Right ventricle myocardium superior (tissue), 1 donor: ENCODE measurements at places on chromosomes 7 and 10. TPM values are rescaled to one million over a fixed set of nuclear protein-coding genes. Genes with fewer than 3 reads are reported as not detected.

The DKK1 gene
- total RNA-seq: not detected

DNA sequence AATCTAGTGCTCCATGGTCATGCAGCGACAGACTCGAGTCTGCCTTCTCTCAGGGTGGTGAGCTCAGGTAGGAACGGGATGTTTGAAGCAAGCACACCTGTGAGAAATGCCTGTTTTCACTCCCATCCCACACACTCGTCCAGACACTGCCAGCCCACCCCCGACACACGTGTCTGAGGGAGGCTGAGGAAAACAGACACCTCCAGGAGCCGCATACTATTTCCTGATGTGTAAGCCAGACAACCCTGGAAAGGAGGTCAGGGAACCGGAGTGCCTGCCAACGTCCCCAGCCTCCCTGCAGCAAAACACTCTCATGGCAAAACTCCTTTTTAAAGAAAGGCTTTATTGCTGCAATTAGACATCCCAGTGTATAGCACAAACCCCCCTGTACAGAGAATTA lies 80.2 kb downstream of the ALOX5 start:
- no peak for DNase-seq

GRCh38 chr10:75723319-75723980 lies 292.0 kb downstream of the LRMDA start:
- DNase-seq: no peak

- no peak for DNase-seq
These were observed 1.3 kb downstream of the TRPV6 start for GRCh38 chr7:142884286-142884640.

The SMKR1 gene
- total RNA-seq: not detected

DNA sequence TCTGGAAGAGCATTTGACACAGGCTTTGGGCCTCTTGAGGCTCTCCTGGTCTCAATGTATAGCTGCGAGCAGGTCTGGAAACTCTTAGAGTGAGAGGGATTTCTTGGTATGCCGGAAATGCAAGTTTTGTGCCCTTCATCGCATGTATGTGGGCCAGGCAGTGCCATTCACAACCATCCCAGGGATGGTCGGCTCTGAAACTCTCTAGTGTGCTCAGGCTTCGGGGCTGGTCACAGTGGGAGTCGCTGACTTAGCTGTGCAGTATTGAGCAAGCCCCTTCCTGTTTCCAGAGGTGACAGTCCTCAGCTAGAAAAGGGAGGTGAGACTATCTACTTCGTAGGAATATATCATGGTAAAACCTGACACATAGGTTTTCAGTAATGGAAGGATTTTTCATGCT lies 2.0 kb upstream of the AOAH start:
- DNase-seq: no peak

GRCh38 chr7:36266683-36267082 lies 113.6 kb downstream of the EEPD1 start:
- no peak for DNase-seq

GRCh38 chr10:105010411-105011121 lies 369.5 kb downstream of the SORCS3 start:
- no peak for DNase-seq

DNA sequence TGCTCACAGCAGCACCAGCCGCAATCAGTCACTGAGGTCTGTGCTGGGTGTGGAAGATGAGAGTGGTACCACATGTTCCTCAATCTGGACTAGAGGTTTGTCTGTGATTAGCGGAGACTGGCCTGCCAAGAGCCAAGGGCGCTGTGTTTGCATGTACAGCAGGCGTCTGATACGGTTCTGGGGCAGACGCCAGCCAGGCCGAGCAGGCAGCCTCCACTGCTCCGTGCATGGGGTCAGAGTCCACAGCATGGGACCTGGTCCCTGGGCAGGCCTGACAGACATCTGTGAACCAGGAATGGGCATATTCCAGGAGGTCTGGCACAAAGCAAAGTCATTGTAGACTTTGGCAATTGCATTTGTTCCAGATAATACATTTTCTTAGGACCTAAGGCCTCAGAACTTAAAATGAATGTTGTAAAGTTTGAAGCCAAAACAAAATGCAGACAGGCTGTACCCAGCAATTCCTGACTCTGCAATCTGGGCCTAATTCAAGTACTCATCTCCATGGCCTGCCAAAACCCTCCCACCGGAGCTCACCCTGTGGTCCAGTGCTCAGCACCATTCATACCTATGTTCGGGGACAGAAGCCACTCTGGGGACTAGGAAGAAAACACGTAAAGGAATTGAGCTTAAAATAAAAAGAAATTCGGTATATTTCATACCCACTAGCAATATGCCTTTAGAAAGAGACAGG lies 50.0 kb upstream of the FAM20C start:
- DNase-seq: peak; percentile 91

DNA sequence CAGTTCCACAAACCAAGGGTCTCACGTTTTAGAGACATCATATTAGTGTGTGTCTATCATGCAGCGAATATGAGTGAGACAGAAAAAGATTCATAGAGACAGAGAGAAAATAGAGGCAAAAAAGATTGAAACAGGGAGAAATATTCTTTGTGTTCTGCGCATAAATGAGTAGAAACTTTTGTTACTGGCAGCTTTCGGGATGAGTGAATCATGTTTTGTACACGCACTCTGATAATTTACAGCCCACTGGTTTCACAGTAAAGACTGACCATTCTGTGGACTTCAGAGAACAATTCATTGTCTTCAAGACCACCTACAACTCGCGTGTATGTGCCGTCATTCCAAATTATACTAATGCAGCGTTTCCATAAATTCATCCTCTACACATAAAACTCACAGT lies 60.2 kb downstream of the NRCAM start:
- no peak for DNase-seq

DNA sequence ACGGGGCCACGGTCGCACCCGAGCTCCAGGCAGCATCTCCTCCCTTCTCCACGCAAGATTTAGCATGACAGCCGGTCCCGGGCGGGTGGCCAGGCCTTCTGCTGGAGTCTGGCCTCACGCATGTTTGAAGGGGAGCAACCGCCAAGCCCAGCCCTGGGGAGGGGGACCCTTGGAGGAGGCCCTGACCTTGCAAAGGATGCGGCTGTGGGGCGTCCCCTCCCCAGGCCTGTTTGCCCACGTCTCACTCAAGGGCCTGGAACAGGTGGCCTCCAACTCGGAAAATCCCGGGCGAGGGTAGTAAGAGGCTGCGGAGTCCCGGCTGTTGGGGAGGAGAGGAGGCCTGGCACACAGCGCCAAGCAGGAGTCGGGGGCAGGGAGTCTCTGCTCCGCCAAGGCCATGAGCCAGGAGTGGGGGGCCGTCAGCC lies 50.6 kb upstream of the DPYSL4 start:
- DNase-seq: peak; percentile 33

- DNase-seq: no peak
These were observed 7.6 kb upstream of the LEP start for GRCh38 chr7:128233471-128233870.
